ENCODE measurements at places on chromosomes 6 and 20.

GRCh38 chr6:132404736-132405135, 3.5 kb upstream of the MOXD1 start:
- no peak for DNase-seq

DNA sequence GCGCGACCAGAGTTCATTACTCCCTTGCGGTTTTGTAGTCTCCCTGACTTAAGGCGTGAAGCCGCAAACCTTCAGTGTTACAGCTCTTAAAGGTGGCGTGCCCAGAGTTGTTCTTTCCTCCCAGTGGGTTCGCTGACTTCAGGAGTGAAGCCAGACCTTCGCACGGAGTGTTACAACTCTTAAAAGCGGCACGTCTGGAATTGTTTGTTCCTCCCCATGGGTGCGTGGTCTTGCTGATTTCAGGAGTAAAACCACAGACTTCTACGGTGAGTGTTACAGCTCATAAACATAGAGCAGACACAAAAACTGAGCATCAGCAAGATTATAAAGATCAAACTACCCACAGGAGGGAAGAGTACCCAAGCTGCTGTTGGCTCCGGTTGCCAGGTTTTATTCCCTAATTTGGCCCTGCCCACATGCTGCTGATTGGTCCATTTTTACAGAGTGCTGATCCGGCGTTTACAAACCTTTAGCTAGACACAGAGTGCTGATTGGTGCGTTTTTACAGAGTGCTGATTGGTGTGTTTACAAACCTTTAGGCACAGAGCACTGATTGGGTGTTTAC, 10.4 kb downstream of the TMEM14C start:
- DNase-seq = no peak

- DNase-seq = no peak
Observed at GRCh38 chr20:50824137-50824536, 29.3 kb downstream of the BCAS4 start.

DNA sequence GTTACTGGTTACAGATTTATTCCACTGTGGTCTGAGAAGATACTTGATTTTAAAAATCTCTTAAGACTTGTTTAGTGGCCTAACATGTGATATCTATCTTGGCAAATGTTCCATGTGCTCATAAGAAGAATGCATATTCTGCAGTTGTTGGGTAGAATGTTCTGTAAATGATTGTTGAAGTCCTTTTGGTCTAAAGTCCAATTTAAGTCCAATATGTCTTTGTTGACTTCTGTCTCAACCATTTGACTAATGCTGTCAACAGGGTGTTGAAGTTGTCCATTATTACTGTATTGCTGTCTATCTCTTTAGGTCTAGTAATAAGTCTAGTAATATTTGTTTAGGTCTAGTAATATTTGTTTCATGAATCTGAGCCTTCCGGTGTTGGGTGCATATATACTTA, 387.8 kb upstream of the RUNX2 start:
- no peak for DNase-seq

GRCh38 chr6:96299525-96299924, 222.1 kb upstream of the UFL1 start:
- no peak for DNase-seq

GRCh38 chr6:138944412-138944811, 43.6 kb downstream of the REPS1 start:
- no peak for DNase-seq

GRCh38 chr20:36629719-36630681, 16.0 kb downstream of the SLA2 start:
- DNase-seq = no peak

DNA sequence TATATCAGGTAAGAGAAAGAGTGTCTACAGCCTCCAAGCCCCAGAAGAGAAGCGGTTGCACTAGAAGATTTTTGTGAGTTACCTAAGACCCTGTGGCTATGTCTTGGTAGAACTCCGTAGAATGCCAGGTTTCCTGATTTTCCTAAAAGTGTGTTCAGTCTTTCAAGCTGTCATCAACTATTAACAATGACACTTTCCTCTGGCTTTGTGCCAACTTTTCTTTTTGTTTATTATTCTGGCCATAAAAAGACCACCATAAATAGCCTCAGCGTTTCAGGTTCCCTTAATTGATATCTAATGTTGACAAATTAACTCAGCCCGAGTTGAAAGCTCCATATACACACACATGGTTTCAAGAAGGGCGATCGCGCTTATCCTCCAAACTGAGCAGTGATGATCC, 1.2 kb downstream of the PAK5 start:
- no peak for DNase-seq

DNA sequence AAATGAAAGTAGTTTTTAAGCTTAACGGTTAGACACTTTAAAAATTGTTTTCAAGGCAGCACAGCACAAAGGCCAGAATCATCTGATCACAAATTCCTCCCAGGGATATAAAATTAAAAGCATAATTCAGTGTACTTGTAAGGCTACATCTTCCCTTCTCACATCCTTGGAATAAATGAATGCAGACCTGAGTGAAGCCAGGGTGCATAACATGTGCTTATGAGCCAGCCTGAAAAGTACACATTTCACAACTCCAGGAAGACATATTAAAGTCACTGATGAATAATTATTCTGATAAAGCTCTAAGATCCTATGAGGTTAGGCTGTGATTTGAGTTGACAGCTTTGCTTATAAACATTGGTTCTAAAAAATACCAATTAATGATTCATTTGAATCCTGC, 163.6 kb downstream of the BTBD9 start:
- no peak for DNase-seq

GRCh38 chr20:1371202-1371782, 21.6 kb downstream of the FKBP1A start:
- DNase-seq = no peak

DNA sequence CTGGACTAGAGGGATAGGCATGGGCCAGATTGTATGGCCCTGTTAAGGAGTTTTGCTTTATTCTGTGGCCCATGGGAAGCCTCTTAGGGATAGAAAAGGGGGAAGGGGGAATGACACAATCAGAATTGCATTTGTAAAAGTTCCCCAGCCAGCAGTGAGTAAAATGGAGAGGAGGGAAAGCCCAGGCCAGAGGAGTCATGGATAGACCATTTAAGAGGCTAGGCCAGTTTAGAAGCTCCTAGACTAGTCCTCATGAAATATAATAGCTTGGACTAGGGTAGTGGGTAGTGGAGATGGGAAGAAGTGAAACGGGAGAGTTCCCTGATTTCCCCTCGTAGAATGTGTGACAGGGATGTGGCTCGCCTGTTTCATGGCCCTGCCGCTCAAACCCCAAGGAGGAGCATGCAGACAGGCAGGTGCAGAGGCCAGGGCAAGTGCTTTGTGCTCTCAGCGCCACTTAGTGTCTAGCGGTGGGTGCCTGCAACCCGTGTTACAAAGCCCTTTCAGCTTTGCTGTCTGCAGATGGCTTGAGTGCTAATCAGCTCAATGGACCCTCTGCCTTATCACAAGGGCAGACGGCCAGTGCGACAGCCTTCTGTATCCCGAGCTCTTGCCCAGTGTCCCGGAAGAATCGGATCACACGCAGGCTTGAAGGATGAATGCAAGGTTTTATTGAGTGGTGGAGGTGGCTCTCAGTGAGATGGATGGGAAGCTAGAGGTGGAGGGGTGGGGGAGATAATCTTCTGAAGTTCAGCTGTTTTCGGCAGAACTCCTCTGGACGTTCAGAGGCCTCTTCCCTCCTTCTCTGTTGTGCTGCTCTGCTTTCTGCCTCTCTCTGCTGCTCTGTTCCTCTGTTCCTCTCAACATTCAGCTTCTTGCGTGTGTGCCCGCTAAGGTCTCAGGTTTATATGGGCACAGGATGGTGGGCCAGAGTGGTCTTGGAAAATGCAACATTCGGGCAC, 141.1 kb downstream of the CEP57L1 start:
- peak; percentile 23 for DNase-seq

- DNase-seq = no peak
Observed at GRCh38 chr6:164692772-164693510, 616.5 kb downstream of the C6orf118 start.

DNA sequence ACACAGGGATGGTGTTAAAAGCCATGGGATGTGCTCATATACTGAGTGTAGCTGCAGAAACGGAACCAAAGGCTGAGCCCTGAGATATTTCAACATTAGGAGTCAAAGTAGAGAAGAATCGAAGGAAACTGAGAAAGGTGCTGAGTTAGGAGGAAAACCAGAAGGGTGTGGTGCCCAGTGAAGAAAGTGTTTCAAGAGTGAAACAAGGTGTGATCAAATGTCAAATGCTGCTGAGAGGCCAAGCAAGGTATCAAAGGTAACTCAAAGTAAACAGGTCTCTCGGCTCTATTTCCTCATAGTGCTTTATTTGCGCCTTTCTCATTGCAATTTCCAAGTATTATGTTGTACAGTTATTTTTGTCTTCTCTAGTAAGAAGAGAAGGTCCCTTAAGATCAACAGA, 94.1 kb downstream of the PRDM1 start:
- DNase-seq = no peak

DNA sequence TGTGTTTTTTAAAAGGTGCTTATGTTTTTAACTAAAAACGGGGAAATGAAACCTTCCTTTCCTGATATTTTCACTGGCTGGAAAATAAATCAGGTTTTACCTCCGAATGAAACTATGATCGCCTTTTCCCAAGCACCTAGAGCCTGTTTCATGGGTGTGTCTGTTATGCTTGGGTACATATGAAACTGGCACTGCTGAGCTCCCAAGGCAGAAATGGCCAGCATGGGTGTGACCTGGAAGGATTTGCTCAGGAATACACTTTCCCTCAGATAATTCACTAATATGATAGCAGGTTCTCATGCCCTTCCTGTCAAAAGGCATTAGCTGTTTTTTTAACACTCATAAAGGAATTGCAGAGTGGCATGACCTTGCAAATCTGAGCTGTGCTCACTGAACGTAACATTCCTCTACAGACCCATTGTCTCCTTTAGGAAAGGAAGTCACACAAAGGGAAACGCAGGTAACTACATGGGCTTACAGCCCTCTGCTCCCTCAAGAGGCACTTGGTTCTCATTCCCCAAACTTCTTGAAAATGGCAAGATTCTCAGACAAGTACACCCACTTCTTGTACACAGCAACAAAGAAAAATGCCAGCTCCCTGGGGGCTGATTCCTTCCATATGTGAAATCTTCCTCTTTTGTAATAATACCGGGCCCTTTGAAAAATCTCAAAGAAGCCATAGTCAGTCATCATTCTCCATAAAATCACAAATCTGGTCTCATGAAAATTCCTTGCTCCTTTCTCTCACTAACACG, 72.7 kb downstream of the METTL24 start:
- DNase-seq = no peak

DNA sequence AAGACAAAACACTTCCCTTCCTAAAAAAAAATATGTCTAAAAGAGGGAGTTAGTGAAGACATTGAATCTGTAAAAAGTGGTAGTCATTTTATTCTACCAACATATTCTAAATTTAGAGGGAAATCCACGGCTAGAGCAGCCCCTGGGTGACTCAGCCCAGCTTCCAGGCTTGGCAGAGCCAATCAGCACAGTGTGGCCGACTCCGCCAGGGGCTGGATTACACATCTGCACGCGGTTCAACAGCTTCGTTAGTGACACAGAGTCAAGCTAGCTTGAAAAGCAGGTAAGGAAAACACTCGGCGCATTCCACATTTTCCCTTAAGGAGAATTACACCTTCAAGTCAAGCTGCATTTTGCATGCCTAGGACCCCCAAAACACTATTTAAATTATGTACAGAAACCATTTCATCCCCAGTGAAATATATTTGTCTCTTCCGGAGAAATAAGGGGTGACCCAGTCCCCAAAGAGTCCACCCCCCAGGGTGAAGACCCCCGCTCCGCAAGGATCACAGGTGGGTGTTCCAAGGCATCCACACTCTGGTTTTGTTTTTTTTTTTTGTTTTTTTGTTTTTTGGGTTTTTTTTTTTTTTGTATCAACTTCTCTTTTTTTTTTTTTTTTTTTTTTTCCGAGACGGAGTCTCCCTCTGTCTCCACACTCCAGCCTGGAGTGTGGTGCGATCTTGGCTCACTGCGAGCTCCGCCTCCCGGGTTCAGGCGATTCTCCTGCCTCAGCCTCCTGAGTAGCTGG, 58.4 kb upstream of the ARID1B start:
- no peak for DNase-seq

DNA sequence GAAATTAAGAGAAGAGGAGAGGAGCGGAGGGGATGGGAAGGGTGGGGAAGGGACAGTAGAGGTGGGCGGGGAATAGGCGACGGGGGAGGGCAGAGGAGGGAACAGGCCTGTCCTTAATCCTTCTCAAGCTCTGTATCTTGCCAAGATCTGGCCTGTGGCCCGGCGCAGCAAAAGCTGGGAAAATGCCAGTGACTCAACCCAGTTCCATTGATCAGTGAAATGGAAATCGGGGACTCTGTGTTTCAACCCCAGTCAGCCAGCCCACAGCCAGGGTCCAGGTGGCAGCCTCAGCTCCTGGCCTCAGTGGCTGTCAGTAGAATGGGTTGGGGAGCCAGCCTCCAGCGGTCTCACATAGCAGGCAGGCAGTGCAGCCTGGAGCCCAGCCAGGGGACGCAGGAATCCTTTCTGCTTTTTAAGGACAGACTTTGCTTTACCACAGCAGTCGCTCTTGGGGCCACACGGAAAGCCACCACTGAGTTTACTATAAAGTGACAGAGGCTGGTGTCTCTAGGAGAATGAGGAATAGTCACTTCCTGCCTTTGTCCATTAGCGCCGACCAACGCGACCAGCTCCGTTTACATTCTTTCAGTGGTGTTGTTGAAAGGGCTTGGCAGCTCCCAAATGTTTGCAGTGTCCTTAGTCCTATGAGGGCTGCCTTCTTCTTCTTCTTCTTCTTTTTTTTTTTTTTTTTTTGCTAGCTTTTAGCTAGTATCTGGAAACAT, 128.0 kb downstream of the RIN2 start:
- no peak for DNase-seq

DNA sequence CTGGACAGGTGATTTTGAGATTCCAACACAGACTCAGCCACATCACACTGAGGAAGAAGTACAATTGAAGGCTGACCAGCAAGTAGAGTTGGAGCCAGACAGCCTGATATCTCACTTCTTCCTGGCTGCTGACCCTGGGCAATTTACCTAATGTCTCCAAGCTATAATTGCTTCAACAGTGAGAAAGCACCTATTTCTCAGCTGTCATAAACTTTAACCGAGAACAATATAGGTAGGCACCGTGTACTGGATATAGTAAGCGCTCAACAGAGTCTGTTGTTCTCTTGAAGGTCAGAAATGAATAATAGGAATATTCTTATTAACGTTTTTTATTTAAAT, 28.3 kb downstream of the STX7 start:
- DNase-seq = no peak

DNA sequence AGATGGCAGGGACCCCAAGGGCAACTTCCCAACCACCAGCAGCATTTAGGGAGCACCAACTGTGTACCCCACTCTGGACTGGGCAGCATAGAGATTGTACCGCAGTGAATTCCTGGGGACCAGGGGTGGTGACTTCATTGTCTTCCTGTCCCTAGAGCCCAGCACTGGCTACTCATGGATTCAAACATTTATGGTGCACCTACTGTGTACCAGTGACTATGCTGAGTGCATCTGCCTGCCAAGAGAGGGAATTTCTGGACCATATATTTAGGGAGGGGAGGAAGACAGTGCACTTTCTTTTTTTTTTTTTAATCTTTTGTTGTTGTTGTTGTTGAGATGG, 55.3 kb downstream of the UBE2V1 start:
- no peak for DNase-seq

- no peak for DNase-seq
Observed at GRCh38 chr6:110597761-110598160, 121.3 kb upstream of the SLC22A16 start.
